Adrenal gland (tissue), 19 donors: ENCODE measurements at places on chromosomes 6 and 20. TPM values are rescaled to one million over a fixed set of nuclear protein-coding genes. Genes with fewer than 3 reads are reported as not detected.

DNA sequence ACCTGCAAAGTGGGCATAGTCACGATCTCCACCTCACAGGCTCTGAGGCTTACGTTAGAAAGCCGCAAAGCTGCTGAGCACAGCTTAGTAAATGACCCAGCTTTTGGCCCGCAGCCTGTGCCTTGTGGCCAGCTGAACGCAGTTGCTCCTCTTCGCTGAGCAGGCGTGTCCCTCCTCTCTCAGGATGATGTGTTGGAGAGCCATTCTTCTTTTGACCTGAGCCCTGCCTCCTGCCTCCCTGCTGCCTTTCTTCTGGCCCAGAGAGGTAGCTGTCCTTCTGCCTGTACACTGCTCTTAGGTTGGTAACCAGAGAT, 47.6 kb upstream of the MYL9 start:
- peak; percentile 71 for DNase-seq

TFAP2D gene
- not detected for total RNA-seq

DNA sequence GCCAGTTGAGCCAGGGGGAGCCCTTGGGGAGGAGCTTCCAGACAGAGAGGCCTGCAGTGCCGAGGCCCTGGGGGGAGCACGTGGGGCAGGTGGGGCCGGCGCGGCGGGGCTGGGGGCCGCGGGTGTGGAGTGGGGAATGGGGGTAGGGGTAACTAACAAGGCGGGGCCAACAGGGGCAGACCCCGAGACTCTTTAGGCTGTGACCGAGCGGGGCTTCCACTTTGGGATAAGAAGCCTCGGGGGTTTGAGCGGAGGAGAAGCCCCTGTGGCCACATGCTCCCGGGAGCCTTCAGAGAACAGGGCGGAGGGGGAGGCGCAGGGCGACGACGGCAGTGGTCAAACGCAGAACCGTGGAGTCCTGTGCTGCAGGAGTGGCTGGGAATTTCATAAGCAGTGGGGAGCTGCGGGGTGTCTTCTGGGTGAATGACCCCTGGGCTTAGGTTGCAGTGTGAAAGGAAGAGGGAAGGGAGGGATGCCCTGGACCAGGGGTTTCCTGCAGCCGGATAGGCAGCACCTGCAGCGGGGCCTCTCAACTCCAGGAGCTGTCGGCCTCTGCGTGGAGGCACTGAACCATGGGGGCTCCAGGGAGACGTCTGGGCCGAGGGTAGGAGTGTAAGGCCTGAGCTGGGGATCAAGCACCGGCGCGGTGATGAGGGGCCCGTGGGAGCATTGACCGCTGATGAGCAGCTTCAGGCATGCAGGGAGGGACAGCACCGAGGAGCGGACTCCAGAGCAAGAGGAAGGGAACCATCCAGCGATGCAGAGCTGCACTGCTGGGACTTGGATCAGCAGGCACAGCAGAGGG, 121.0 kb downstream of the SYNDIG1 start:
- DNase-seq, result no peak

- DNase-seq, result no peak
Measured at GRCh38 chr6:26230351-26230750, 134.6 kb upstream of the BTN3A2 start.

TRIM38 gene
- total RNA-seq, result 15.6 TPM
